Stimulated activated CD8-positive, alpha-beta memory T cell treated with anti-CD3 and anti-CD28 coated beads, Interleukin-2, amount 100 ng/mL, for 48 hours (primary cell): ENCODE measurements at places on chromosomes 11 and 22.
A peak's percentile ranks its signal among the peaks of the same experiment; 100 is the strongest.

- no peak for DNase-seq
These were observed 22.5 kb downstream of the ARHGEF12 start for GRCh38 chr11:120358729-120359128.

GRCh38 chr11:126695293-126695692 is 305.3 kb downstream of the KIRREL3 start:
- no peak for DNase-seq

- peak; percentile 3 for DNase-seq
These were observed 13.2 kb upstream of the OR4C12 start for GRCh38 chr11:49995565-49995964.

- no peak for DNase-seq
These were observed 21.8 kb downstream of the VPS37C start for GRCh38 chr11:61139387-61139786.

- no peak for DNase-seq
These were observed 558.4 kb upstream of the CADM1 start for GRCh38 chr11:116062490-116063171.

GRCh38 chr11:124760806-124761205 is 1.3 kb downstream of the ESAM start:
- DNase-seq = no peak
